Stimulated activated CD8-positive, alpha-beta memory T cell treated with anti-CD3 and anti-CD28 coated beads, Interleukin-4, amount 100 ng/mL, for 4 hours (primary cell): ENCODE measurements at places on chromosomes 12 and 14.

DNA sequence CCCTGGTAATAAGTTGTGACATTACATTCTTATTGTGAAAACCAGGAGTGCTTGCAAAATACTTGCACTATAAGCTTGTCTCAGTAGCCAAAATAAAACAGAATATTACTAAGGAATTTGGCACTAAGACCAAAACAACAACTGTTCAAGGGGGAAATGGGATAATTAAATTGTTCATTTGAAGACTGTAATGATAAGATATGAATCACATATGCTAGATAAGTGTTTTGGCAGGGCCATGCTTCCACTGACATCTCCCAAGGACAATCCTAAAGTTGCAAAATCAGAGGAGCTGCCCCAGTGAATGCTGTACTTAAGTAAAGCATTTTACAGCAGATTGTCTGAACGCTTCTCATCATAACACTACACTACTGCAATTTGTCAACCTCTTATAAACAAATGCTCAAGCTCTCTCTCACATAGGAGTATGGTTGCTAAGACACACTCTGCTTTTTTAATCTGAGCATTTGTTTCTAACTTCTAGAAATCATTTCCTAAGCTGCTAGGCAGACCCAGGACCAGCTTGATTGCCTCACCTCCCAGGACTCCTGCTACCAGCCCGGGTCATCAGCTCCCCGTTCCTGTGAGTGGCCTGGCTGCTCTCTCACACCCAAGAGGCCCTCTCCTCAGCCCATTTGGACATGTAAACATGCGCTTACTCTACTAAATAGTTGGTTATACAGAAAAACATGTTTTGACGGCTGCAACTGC, 191.5 kb downstream of the PAX9 start:
- DNase-seq, result no peak

GRCh38 chr12:2613326-2614073, 181.3 kb upstream of the FKBP4 start:
- no peak for DNase-seq

GRCh38 chr12:47247418-47247817, 167.7 kb upstream of the AMIGO2 start:
- DNase-seq, result no peak

GRCh38 chr12:112909693-112910092, 2.9 kb downstream of the OAS1 start:
- DNase-seq, result no peak

GRCh38 chr12:57524814-57525614, 2.4 kb downstream of the MBD6 start:
- DNase-seq, result no peak

- DNase-seq, result no peak
Measured at GRCh38 chr14:36522972-36523715, 3.1 kb upstream of the NKX2-1 start.

GRCh38 chr14:22764382-22764781, 2.1 kb upstream of the OXA1L start:
- no peak for DNase-seq

DNA sequence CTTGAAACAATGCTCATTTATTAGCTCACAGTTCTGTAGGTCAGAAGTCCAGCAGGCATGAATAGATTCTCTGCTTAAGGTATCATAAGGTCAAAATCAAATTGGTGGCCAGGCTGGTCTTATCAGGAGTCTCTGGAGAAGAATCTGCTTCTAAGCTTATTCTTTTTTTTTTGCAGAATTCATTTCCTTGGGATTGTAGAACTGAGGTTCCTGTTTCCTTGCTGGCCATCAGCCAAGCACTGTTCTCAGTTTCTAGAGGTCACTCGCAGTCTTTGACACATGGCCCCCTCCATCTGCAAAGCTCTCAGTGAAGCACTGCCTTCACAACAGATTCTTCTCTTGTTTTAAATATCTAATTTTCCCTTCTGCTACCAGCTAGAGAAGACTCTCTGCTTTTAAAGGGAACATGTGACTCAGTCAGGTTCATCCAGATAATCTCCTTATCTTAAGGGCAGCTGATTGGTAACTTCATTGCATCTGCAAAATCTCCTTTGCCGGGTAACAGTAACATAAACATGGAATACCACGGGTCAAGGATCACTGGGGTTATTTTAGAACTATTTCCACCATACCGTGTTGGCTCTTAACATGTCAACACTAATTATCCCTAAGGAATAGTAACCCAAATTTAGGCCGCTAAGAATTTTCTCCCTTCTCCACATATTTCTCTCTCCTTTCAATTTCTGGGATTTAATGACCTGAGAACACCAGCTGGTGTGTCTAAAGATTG, 25.3 kb downstream of the RHOJ start:
- DNase-seq, result no peak

DNA sequence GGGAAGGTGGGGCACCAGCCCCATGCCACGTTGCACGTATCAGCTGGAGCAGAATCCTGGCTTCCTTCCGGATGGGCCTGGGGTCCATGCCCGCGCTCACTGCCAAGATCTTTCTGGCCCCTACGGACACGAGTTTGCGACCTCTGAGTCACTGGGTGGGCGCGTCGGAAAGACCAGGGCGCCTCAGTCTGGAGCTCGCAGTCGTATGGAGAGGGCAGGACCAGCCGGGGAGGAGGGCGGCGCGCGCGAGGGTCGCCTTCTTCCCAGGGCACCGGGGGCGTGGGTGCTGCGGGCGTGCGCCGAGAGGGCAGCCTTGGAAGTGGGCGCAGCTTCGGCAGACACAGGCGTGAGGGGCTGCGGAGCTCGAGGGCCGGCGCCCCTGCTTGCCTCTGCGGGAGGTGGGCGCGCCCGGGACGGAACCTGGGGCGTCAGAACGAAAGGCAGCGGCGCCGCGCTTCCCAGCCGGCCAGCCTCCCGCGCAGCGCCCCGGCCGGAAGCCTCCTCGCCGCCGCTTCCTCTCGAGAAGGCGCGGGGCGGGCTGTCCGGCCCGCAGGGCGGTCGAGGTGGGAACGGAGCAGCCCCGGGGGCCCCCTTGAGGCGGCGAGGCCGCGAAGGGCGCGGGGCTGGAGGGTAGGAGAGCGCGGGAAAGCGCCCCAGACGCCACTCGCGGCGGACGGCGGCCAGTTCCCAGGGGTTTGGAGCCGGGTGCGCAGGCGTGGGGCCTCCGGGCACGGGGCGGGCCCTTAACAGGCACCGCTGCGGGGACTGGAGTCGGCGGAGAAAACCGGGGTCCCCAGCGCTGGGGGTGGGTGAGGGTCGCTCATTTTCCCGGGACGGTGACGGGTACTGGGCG, at the start of gene ARL6IP4:
Gene ARL6IP4, plus strand, starts transcription at position 499 of the 853 bp plus-strand sequence. CDS start 459 bp downstream, outside the sequence.
- DNase-seq, result peak; percentile 8

- no peak for DNase-seq
Measured at GRCh38 chr14:53884601-53885000, 72.0 kb downstream of the BMP4 start.

DNA sequence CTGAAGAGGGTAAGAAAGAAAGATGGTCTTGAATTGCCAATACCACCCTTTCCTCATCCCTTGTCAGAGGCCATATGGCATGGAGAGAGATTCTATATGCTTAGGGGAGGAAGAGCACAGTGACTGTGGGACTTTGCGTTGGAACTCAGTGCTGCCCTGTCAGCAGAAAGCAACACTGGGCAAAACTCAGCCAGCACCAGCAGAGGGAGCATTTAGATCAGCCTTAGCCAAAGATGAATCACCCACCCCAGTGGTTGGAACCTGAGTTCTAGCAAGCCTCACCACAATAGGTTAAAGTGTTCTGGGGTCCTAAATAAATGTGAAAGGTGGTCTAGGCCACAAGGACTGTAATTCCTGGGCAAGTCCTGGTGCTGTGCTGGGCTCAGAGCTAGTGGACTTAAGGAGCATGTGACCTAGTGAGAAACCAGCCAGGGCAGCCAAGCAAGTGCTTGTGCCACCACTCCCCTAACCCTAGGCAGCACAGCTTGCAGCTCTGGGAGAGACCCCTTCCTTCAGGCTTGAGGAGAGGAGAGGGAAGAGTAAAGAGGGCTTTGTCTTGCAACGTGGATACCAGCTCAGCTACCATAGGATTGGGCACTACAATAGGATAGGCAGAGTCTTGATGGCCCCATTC, 11.4 kb upstream of the BCAT1 start:
- DNase-seq, result no peak

DNA sequence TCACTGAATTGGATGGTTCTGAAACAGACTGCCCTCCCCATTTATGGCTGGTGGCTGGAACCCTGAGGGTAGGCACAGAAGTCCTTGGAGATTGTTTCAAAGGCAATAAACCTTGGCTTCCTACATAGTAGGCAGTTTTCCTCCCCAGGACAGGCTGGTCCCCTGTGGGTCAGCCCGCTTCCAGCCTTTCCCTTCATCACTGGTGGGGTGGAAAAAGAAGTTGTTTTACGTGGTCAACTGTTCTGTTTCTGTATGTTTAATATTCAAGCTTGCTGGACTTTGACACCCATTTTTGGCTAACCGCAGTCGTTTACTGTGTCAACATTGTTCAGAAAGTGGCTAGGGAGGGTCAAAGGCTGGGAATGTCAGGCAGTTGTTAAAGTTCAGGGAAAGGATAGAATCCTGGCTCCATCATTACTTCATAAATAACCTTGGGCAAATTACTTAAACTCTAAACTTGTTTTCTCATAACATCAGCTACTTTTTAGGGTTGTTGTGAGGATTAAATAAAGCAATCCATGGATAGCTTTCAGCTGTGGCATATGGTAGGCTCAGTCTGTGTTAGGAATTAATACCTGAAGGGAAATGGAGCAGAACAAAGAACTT, 2.4 kb downstream of the KLHDC2 start:
- no peak for DNase-seq

- no peak for DNase-seq
Measured at GRCh38 chr12:129064209-129064855, 211.1 kb downstream of the GLT1D1 start.

DNA sequence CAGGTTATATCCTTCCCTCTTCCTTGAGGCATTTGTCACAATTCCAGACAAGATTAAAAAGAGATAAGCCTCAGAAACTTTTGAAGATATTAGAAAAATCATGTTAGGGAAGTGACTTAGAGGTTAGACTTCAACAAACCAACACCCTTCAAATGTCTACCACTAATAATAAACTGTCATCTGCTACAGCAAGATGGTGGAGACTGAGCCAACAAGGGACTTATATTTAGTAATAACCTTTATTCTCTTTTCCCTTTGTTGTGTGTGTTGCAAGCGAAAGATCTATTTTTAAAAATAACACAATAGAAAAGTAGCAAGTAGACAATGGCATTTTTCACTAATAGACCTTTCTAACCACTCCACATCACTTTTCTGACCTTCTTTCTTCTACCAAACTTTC, 28.6 kb downstream of the PRICKLE1 start:
- DNase-seq, result no peak

- no peak for DNase-seq
Measured at GRCh38 chr12:71162832-71163763, 5.3 kb upstream of the TSPAN8 start.

- no peak for DNase-seq
Measured at GRCh38 chr14:51277753-51278415, 37.8 kb downstream of the TMX1 start.

DNA sequence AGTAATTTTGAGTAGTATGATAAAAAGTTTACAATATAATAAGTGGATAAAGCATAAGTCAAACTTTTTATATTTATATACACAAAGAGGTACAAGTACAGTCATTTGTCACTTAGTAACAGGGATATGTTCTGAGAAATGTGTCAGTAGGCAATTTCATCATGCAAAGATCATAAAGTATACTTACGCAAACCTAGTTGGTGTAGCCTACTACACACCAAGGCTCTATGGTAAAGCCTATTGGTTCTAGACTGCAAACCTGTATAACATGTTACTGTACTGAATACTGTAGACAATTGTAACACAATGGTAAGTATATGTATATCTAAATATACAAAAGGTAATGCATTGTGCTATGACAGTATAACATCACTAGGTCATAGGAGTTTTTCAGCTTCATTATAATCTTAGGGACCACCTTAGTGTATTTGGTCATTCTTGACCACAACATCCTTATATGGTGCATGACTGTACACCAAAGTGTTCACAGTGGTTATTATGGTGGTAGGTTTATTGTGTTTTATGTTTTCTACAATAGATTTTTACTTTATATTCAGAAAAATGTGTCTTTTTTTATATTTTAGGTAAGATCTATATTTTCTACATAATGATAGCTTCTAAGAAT, 14.9 kb upstream of the SCFD1 start:
- no peak for DNase-seq

GRCh38 chr12:47801170-47801903, 18.4 kb downstream of the HDAC7 start:
- DNase-seq, result no peak

DNA sequence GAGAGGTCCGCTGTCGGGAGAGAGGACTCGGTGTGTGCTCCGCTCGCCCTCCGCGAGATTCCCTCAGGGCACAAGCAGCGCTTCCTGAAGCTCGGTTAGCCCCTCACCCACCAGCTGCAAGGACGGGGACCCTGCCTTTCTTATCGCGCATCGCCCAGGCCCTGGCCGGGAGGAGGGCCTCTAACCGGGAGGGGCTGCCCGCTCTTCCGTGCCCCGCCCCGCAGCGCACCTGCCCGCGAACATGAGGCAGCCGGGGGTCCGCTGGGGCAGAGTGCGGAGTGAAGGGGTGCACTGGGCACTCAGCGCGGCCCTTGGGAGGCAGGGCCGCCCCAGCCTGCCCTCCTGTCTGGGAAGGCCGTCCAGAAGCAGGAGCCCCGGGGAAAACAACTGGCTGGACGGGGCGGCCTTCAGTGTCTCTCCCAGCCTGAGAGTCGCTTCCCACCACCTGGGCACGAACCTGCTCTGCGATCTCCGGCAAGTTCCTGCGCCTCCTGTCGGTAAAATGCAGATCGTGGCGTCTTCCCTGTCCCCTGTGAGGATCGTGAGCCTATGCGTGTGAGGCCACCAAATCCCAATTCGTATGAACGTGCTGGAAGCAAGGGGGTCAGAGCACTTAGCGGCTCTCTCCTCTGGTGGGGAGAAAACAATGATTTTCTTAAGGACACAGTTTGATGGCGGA, 28.0 kb upstream of the ADIPOR2 start:
- DNase-seq, result no peak

- DNase-seq, result no peak
Measured at GRCh38 chr14:103382376-103382775, 2.8 kb upstream of the MARK3 start.

DNA sequence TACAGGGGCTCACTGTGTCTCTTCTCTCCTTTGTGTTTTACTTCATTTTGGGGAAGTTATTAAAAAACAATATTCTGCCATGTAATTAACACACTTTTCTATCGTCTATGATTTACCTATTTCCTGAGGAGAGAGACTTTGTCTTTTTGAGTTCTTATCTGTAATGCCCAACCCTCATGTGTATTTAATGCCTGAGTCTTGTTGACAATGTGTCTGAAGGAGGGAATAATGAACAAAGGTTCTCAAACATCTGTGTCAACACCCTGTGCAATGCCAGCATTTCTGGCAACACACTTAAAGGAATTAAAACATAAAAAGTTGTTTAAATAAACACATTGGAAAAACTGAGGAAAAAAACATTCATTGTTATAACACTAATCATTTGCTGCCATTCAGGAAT, 147.1 kb downstream of the SLC15A5 start:
- no peak for DNase-seq

- no peak for DNase-seq
Measured at GRCh38 chr14:64680013-64680713, 24.1 kb upstream of the PLEKHG3 start.

- no peak for DNase-seq
Measured at GRCh38 chr12:82407481-82407880, 49.2 kb downstream of the METTL25 start.

GRCh38 chr12:108884116-108885012, 4.5 kb downstream of the DAO start:
- DNase-seq, result peak; percentile 15
